ENCODE measurements at places on chromosomes 11 and 22.
A peak's percentile ranks its signal among the peaks of the same experiment; 100 is the strongest.

GRCh38 chr11:44581246-44581645, 15.8 kb downstream of the CD82 start:
- DNase-seq, result peak; percentile 94

DNA sequence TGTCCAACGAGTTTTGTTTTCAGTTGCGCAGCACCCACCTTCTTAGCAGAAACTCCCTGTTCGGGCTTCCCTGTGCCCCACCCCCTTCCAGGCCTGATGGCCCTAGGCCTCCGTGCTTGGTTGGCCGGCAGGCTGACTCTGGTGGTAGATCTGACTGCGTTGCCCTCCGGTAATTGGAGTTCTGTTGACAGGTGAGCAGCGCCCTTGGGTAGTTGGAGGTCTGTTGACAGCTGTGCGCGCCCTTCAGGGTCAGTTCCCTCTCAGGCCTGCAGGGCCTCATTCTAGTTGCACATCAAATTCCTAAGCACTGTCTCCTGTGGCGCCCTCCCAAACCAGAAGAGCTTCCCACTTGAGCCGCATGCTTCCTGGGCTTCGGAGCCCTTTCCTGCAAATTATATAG, 776 bp downstream of the DGCR6 start:
- DNase-seq, result no peak

DNA sequence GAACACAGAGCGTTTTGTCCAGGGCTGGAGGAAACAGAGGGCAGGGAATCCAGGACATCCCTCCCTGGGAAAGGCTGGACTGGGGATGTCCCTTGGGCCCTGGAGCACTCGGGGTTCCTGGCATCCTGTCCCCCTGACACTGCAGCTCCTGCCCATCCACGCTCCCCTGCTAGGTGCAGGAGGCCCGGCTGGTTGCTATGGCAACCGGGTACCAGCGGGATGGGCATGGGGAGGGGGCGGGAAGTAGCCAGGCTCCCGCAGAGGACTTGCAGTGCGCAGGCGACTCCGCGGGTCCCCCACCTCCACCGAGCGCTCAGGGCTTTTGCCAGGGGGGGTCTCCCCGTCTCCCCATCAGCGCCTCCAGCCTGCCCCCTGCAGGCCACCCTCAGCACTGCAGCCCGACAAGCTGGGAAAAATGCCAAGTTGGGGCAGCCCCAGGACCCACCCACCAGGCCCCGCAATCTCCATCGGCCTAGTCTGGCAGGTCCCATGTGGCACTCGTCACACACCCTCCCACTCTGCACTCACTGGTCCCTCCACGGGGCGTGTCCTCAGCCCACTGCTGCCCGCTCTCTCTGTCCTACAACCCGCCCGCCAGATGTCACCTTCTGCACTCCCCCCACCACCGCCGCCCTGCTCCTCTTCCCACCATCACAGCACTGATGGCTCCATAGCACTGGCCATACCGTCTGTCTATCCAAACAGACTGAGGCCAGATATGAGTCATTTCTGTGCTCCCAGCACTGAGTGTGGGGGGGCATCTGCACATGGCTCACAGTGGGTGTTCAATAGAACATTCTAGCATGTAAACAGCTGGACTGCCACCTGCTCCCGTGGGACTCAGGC, 31.5 kb downstream of the KIAA0930 start:
- DNase-seq, result no peak

DNA sequence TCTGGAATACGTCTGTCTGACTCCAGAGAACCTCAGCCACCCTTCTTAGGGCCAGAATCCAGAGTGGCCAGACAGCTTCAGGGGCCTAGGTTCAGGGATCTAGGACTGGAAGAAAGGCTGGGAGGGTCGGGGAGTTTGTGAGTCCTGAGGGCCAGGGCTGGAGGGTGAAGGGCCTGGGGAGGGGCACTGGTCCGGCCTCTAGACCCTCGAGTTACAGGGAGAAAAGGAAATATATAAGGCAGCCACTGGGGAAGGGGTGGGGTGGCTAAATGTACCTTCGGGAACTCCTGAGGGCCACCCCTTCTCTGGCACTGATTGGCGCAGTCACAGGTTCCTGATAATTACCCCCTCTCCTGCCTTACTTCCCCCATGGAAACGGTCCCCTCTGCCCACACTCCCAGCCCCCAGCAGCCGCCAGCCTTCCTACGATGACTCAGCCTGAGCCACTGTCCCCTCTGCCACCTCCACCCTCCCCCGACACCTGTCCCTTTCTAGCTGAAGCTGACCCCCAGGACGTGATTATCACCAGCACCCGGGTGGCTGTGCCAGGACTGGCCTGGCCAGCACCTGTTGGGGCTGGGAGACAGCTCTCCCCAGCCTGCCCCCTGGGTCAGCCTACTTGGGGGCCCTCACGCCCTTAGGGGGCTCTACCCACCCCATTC, 26.4 kb downstream of the MB start:
- DNase-seq, result no peak

DNA sequence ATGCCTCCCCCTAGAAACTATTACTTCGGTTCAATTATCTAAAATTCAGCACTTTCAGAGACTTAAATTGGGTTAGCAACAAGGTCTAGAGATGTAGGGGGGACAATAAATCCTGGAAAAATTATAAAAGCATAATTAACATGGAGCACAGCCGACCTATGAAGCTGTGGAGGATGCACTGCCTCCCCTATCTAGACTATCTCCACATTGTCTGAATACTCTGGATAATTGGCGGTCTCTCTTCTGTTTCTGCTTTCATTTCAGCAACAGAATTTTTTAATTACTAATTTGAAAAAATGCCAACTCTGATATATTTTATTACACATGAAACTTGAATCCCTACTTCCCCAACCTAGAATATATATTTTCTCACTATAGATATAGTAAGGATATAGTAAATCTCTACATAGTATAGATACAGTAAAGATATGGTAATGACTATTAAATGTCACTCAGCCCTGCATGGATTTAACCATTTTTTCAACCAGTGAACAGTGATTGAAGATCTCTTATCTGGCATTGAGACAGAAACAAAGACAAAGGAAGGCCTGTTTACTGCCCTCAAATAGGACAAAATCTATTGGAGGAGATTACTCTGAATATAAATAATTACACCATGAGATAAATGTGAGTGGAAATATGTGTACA, 157.6 kb downstream of the BLID start:
- no peak for DNase-seq

DNA sequence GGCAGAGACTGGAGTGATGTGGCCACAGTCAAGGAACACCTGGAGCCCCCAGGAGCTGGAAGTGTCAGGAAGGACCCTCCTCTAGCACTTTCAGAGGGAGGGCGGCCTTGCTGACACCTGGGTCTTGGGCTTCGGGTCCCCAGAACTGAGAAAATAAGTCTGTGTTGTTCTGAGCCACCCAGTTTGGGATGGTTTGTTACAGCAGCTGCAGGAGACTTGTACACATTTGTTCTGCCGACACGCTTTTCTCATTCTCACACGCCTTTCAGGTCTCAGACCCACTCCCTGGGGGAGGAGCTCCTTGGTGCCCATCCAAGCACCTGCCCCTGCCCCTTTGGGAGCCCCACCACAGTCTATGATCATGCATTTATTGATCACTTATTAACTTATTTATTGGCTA, 47.2 kb upstream of the SMIM38 start:
- DNase-seq, result no peak

DNA sequence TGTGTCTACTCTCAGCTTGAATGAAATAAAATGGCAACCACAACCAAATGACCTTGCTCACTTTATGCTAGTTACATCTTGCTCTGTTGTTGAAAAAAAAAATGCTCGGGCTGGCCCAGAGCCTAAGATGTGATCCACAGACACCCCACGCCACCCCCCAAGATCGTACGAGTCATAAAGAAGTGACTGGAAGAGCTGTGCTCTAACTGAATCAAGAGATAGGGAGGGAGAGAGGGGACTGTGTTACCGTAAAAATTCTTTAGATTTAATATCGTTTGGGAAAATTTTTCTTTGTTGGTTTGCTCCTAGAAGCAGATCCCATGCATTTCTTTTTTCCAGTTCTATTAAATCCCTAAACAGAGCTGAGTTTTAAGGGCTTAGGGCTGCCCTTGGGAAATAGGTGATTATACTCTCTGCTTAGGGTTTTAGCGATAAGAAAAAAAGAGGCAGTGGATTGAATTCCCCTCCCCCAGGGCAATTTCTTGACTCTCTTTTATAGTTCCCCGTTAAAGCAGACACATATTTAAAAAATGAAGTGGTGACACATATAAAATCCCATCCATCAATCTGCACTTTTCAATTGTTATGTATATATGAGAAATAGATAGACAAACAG, 14.5 kb downstream of the MAML2 start:
- no peak for DNase-seq

GRCh38 chr11:24593332-24593731, 96.5 kb downstream of the LUZP2 start:
- no peak for DNase-seq

GRCh38 chr11:100013011-100013410, 674.1 kb upstream of the ARHGAP42 start:
- no peak for DNase-seq

- no peak for DNase-seq
Observed at GRCh38 chr11:36874291-36874690, 276.3 kb upstream of the RAG2 start.

DNA sequence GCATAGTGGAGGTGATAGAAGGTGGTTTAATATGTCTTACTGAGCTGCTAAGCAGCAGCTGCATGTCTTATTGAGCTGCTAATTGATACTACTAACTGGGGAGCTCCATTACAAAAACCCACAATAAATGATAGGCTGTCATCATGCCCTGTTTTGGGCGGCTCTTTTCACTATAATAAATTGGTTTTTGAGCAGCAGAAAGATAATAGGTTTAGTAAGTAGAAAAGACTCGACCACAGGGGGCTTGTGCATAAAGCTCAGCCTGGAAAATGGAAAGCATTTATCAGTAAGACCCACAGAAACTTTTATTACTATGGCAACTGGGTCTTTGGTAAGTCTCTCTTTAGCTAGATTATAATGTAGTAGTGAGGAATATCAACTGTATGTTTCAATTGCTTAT, 117.6 kb downstream of the LDLRAD3 start:
- DNase-seq, result no peak

DNA sequence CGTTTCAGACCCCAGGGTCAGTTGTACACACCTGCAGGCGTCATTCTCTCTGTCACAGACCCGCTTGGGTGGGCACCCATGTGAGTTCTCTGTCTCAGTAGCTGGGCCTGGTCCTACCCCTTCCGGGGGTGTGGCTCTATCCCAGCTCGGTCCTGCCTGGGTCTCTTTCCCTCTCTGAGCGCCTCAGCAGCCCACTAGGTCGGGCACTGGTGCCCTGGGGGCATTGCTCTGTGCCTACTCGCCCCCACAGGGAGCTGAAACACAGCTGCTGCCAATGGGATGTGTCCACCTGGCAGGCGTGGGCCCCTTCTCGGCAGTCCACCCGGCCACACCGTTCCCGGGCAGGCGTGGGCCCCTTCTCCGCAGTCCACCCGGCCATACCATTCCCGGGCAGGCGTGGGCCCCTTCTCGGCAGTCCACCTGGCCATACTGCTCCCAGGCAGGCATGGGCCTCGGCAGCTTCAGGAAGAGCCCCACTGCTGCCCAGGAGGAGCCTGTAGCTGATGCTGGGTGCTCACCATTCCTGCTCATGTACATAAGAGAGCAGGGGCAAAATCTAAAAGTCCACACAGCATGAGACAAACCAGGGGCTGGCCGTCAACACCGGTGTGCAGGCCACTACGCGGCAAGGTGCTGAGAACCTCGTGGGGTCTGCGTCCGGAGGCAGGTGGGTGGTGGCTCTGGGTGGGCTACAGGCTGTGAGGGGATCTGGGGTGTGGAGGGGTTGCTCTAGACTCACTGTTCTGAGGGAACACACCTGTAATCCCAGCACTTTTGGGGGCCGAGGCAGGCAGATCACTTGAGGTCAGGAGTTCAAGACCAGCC, 12.3 kb downstream of the MLC1 start:
- DNase-seq, result no peak

GRCh38 chr11:76598426-76598839, 72.1 kb downstream of the LRRC32 start:
- no peak for DNase-seq

GRCh38 chr11:33033493-33033892, 5.9 kb upstream of the TCP11L1 start:
- DNase-seq, result no peak

- no peak for DNase-seq
Observed at GRCh38 chr11:126833065-126833464, 167.5 kb downstream of the KIRREL3 start.

DNA sequence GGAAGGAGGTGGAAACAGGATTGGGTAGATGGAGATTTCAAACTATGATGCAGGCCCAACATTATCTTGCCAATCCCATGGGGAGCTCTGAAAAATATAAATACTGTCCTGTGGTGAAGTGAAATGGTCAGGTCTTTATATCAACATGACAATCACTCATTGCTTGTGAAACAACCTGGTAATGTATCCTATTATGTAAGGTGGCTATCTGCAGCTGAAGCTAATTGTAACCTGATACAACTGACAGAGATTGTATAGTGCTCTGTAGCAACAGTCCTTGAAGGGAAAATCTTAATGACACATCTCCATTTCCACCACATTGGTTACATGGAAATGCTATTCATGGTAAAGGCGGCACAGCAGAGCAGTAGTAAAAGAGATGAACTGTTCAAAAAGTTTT, 20.7 kb upstream of the CHORDC1 start:
- peak; percentile 17 for DNase-seq

GRCh38 chr22:20943104-20943933, 23.7 kb upstream of the AIFM3 start:
- DNase-seq, result no peak

DNA sequence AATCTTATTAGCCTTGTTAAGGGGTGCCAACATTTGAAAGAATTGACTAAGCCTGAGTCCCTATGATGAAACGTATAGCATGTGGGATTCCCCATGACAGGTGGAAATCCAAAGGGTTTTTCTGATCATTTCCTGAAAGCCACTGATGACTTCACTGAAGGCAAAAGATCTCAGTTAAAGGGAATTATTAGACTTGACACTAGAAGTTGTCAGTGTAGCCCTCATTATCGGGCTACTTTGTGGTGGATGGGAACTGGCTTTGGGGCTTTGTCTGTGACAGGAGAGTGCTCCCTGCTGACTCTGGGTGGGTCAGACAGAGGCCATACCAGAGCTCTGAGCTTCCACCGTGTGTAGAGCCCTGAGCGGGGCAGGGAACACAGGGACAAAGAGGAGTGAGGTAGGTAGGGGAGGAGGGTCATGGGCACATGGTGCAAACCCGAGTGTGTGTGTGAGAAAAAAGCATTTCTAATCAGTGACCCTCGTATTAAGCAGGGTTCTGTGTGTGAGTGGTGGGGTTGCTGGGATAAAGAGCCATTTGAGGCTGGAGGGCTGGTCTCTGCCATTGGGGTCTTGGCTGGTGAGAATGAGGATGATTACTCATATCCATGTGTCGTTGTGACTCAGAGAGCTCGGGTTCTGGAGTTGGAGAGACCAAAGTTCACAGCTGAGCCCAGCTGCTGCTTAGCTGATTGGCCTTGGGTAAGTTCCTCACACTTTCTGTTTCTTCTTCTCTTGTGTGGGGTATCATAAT, 101.1 kb downstream of the GRIK4 start:
- no peak for DNase-seq

DNA sequence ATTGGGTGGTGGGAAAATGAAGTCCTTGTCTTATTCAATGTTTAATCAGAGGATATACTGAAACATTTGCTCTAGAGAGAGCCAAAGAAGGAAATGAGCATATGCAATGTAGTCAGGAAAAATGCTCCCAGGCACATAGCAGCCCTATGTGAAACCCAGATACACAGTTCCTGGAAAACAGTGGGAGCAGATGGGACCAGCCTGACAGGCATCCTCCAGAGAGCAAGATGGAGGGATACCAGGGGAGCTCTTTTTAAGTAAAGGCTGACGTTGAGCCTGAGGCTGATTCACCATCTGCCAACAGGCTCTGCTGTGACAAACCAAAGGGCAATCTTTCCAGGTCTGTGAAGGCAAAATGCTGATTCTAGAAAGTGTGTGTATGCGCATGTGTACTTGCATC, 559.4 kb upstream of the KIRREL3 start:
- DNase-seq, result no peak
